Activated naive CD8-positive, alpha-beta T cell treated with anti-CD3 and anti-CD28 coated beads, Interleukin-2, amount 50 U/mL, for 24 hours (primary cell): ENCODE measurements at places on chromosomes 12 and 14.
A peak's percentile ranks its signal among the peaks of the same experiment; 100 is the strongest.

GRCh38 chr14:55973911-55974630 is 144.1 kb upstream of the PELI2 start:
- no peaks in the 10 kb centered on the region for H3K36me3 ChIP-seq
- no peak overlapping the region for H3K4me3 ChIP-seq
- peaks cover 7% of the 10 kb centered on the region for H3K27me3 ChIP-seq
- no peaks in the 10 kb centered on the region for H3K4me1 ChIP-seq
- DNase-seq, result no peak

- no peak overlapping the region for H3K27ac ChIP-seq
Observed at GRCh38 chr12:10160617-10161385, 11.1 kb downstream of the OLR1 start.

- H3K4me3 ChIP-seq, result no peak overlapping the region
- peaks cover 4% of the 10 kb centered on the region for H3K4me1 ChIP-seq
- no peak for DNase-seq
- H3K27me3 ChIP-seq, result peaks cover 6% of the 10 kb centered on the region
- H3K27ac ChIP-seq, result no peak overlapping the region
- no peaks in the 10 kb centered on the region for H3K36me3 ChIP-seq
Observed at GRCh38 chr12:13386323-13387039, 190.0 kb downstream of the EMP1 start.

GRCh38 chr12:795305-795704 is 42.9 kb downstream of the WNK1 start:
- H3K36me3 ChIP-seq, result peaks cover 21% of the 10 kb centered on the region
- no peaks in the 10 kb centered on the region for H3K27me3 ChIP-seq
- peak overlapping the region; percentile 97 for H3K27ac ChIP-seq
- peak overlapping the region; percentile 63 for H3K4me3 ChIP-seq

DNA sequence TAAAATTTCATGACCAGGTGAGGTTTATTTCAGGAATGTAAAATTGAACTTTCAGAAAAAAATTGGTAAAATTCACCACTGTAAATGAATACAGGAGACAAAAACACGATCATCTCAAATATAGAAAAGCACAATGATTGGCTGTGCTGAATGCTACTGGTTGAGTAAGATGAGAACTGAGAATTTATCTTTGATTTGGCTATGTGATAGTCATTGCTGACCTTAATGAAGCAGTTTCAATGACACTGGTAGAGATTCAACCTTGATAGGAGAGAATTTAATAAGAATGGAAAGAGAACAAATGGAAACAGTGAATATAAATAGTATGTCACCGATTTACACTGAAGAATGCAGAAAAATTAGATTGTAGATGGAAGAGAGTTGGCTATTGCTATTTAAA is 6.4 kb upstream of the PMCH start:
- H3K4me1 ChIP-seq, result peaks cover 11% of the 10 kb centered on the region
- peak overlapping the region; percentile 19 for H3K27ac ChIP-seq
- DNase-seq, result no peak
- no peaks in the 10 kb centered on the region for H3K27me3 ChIP-seq

DNA sequence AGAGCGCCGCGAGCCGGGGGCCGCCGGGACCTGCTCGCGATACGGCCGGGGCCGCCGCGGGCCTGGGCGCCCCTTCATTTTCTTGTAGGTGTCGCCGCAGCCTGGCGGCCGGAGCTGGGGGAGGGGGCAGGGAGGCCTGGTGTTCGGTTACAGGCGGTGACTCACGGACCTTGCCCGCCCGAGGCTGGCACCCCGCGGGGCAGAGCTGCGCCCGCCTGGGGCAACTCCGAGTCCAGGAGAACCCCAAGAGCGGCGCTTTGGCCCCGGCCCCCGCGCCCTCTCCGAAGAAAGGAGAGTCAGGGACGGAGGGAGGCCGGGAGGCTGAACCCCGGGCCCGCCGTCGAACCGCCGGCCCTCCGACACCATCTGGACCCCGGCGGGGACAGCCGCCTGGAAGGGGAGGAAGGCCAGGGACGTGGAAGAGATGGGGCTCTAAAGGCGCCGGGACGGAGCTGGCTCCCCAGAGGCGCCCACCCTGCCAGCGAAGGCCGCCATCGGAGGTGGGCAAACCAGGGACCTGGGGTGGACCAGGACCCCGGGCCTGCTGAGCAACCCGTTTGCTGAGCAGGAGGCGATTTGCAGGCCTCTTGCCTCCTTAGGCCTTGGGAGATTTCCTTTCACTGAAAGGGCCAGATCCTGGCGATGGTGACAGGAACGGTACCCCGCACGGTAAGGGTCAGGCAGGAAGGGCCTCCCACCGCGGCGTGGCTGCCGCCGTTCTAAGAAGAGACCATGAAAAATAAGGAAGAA is 843 bp upstream of the NUAK1 start:
- no peak overlapping the region for H3K27ac ChIP-seq
- peaks cover 14% of the 10 kb centered on the region for H3K4me1 ChIP-seq
- H3K36me3 ChIP-seq, result no peaks in the 10 kb centered on the region
- peak; percentile 33 for DNase-seq

GRCh38 chr12:54977155-54977554 is 7.4 kb downstream of the TESPA1 start:
- peaks cover 90% of the 10 kb centered on the region for H3K4me1 ChIP-seq
- peak overlapping the region; percentile 81 for H3K27ac ChIP-seq

DNA sequence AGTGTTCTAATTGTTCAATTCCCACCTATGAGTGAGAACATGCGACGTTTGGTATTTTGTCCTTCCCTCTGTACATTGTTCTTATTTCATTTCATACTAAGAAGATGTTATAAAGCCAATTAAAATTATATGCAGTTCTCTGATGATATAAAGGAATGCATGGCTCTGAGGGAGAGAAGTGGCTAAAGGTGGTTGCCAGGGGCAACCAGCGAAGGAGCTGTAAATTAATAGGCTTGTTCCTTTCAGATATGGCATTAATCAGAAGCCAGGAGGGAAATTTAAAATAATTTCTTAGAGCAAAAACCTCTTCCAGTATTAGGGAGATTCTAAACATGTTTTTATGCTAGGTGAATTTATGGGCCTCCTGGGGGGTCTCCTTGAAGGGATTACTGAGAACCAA is 227.8 kb downstream of the TMEM117 start:
- no peak for DNase-seq
- no peak overlapping the region for H3K4me3 ChIP-seq
- H3K27me3 ChIP-seq, result no peaks in the 10 kb centered on the region
- H3K36me3 ChIP-seq, result no peaks in the 10 kb centered on the region

DNA sequence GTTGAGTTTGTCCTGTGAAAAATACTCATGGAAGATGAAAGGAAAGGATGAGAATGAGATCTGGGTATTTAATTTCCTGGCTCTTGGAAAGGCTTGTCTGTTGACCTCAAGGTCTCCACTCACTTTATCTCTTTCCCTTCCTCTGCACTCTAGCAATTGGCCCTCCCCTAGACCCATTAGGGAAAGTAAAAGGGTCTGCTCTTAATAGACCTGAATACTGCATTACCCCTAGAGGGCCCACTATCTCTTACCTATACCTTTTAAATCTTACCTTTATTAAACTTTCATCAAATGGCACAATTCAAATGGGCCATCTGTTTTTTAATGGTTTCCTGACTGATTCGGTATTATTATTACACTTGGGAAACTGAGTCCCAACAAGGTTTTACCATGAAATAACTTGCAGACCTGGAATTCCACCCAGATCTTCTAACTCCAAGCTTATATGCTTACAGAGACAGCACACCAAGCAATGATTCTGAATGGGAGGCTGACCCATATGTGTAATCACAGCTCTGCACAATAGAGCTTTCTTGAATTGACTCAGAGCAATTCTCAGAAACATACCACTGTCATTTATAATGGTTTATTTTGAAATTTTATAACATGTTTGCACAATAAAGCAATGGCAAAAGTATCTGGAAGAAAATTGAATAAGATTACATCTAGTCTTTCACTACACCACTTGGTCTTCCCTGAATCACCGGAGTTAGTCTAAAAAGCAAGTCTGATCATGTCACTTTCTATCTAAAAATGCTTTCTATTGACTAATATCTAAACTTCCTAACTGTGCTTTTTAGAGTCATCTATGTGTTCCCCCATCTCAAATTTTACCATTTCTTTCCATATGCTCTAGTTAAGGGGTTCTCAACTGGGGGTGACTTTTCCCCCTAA is 618.5 kb downstream of the NRXN3 start:
- no peaks in the 10 kb centered on the region for H3K4me1 ChIP-seq
- no peak overlapping the region for H3K27ac ChIP-seq
- H3K4me3 ChIP-seq, result no peak overlapping the region
- DNase-seq, result no peak
- no peaks in the 10 kb centered on the region for H3K36me3 ChIP-seq

DNA sequence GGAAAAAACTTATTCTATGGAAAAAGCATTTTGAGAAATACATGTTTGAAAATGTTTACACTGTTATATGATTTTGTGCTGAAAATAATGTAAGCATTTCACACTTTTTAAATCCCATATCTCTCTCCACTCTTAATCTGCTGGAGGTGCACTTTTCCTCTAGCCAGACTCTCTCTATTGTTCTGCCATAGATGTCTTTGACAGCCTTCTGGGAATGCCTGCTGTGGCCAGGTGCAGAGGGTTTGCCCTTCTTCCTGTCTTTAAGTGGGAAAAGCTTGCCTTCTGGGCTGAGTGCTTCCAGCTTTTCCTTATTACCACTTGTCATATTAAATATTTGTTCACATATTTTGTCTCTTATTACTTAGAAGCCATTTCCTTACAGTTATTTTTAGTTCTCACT is 60.1 kb upstream of the PPM1H start:
- H3K4me1 ChIP-seq, result no peaks in the 10 kb centered on the region
- no peak for DNase-seq
- H3K27me3 ChIP-seq, result peaks cover 2% of the 10 kb centered on the region
- no peaks in the 10 kb centered on the region for H3K36me3 ChIP-seq

DNA sequence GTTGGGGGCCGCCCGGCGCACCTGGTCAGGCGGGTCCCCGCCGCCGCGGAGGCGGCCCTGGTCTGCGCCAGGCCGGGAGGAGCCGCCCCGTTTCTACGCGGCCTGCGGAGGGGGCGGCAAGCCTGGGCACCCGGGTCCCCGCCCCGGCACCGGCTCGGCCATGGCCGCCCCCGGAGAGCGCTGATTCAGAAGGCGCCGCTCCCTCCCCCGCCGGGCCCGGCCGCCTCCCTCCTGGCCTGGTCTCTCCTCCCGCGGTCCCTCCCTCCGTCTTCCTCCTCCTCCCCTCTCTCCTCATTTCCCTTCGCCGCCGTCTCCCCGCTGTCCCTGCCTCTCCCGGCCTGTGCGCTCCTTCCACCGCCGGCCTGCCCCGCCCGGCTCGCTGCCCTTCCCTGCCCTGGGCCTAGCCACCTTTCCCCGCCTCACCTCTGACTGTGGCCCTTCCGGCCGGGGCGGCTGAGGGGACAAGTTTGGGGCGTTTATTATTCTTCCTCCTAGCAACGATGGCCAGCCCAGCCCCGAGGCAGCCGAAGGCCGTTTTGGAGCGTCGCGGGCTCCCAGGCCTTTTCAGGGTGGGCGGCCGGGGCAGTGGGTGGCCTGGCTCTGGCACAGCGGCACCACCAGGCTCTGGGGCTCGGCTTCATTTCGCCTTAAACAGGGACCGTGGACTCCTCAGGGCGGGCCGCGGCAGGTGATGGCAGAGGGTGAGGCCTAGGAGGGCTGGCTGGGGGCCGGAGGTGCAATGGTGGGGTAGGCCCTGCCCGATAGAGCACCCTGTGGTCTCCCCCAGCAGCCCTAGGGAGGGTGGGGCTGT is 768 bp downstream of the CEP170B start:
- H3K4me3 ChIP-seq, result peak overlapping the region; percentile 58
- H3K27me3 ChIP-seq, result peaks cover 20% of the 10 kb centered on the region
- peaks cover 4% of the 10 kb centered on the region for H3K4me1 ChIP-seq
- DNase-seq, result peak; percentile 45
- no peak overlapping the region for H3K27ac ChIP-seq
- H3K36me3 ChIP-seq, result no peaks in the 10 kb centered on the region

DNA sequence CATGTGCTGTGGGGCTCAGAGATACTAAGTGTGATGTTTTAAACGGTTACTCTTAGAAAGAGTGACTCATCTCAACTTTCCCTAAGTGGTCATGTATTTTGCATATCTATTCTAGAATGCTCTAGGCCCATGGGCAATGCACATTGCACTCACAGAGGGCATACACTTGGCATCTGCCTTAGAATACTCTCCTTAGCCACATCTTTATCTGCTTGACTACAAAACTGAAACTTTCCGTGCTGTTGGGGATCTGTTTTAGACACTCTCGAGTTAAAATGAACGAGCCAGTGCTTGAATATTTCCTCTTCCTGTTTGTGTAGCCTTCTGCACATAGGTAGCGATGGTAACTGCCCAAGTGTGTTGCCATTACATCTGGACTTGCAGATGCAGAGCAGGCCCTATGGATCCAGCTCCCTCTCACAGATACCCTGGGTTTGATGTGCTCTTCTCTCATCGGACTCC is 180.5 kb downstream of the CAND1 start:
- H3K36me3 ChIP-seq, result peaks cover 13% of the 10 kb centered on the region
- H3K27me3 ChIP-seq, result peaks cover 17% of the 10 kb centered on the region

GRCh38 chr12:41122894-41123293 is 65.2 kb upstream of the PDZRN4 start:
- H3K27ac ChIP-seq, result no peak overlapping the region
- H3K4me3 ChIP-seq, result no peak overlapping the region
- no peaks in the 10 kb centered on the region for H3K36me3 ChIP-seq
- no peaks in the 10 kb centered on the region for H3K4me1 ChIP-seq

GRCh38 chr12:49920241-49920914 is 16.7 kb upstream of the FAIM2 start:
- no peaks in the 10 kb centered on the region for H3K36me3 ChIP-seq
- no peak overlapping the region for H3K4me3 ChIP-seq

DNA sequence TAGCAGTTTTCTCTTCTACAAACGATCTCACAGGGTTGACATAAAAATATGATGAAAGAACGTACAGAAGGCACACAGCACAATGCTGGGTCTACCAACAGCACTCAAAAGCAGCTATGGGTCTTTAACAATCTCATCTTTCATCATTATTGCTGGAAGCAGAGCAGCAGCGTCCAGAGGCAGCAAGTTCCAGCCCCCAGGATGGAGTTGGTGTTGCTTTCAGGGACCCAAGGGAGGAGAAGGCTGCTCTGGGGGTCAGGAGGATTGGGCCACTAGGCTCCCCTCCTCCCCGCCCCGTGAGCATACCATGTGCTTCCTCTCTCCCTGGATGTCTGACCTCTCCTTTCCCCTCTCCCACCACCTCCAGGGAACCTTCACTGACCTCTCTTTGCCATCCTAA is 13.3 kb downstream of the KCTD10 start:
- no peak overlapping the region for H3K27ac ChIP-seq
- no peak overlapping the region for H3K4me3 ChIP-seq
- no peak for DNase-seq
- no peaks in the 10 kb centered on the region for H3K27me3 ChIP-seq
- H3K4me1 ChIP-seq, result peaks cover 32% of the 10 kb centered on the region
- peaks cover 9% of the 10 kb centered on the region for H3K36me3 ChIP-seq

DNA sequence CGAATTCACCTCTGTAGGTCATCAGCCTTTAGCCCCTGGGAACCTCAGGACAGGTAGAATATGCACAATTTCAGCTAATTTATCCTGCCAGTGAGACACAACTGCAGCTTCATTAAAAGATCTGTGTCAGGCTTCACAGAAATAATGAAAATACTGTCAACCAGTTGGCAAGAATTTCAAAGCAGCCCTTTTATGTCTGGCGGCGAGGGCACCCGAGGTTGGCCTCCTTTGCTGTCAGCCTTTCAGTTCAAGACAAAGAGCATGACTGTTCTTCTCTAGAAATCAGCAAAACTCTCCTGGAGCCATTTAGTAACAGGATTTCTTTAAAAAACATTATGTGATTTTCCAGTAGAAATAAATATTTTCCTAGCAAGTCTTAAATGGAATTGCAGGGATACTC is 75.9 kb downstream of the BBS10 start:
- H3K36me3 ChIP-seq, result no peaks in the 10 kb centered on the region
- no peak overlapping the region for H3K4me3 ChIP-seq
- no peak overlapping the region for H3K27ac ChIP-seq
- no peak for DNase-seq
- peaks cover 20% of the 10 kb centered on the region for H3K4me1 ChIP-seq
- H3K27me3 ChIP-seq, result peaks cover 20% of the 10 kb centered on the region
